ENCODE measurements at places on chromosomes 2 and 18. TPM values are rescaled to one million over a fixed set of nuclear protein-coding genes. Genes with fewer than 3 reads are reported as not detected.

Gene SCN7A
- not detected for total RNA-seq

Gene CDH7
- not detected for total RNA-seq

Gene CIB4
- total RNA-seq, result not detected

Gene STPG4
- 1.0 TPM for total RNA-seq

Gene COLEC12
- total RNA-seq, result 0.05 TPM

Gene IL36G
- not detected for total RNA-seq

Gene INO80C
- 31.6 TPM for total RNA-seq

Gene GPD2
- 17.8 TPM for total RNA-seq

DNA sequence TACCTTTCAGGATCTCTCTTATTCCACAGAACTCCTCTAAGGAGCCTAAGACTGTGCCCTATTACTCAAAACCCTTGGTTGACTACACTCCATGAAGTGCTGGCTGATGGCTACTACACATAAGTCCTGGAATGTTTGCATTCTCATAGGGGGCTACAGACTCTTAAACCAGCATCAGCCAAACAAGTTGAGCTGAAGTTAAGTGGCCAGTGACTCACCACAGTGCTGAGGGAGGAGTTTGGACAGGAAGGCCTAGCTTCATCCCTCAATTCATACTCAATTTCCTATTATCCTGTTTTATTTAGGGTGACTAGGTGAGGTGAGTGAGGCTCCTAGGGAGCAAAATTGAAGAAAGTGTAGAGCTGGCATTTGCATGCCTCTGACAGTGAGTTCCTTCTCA lies 246.7 kb downstream of the SMAD2 start:
- no peak for DNase-seq
- no peak overlapping the region for H3K27ac ChIP-seq
- H3K4me1 ChIP-seq, result peaks cover 53% of the 10 kb centered on the region
- no peak overlapping the region for H3K4me3 ChIP-seq

- H3K27ac ChIP-seq, result no peak overlapping the region
- DNase-seq, result no peak
- no peak overlapping the region for H3K4me3 ChIP-seq
- no peaks in the 10 kb centered on the region for H3K4me1 ChIP-seq
Measured at GRCh38 chr2:112168422-112169124, 30.4 kb downstream of the FBLN7 start.

- H3K36me3 ChIP-seq, result no peaks in the 10 kb centered on the region
- DNase-seq, result no peak
- H3K27ac ChIP-seq, result no peak overlapping the region
- no peaks in the 10 kb centered on the region for H3K4me1 ChIP-seq
- no peak overlapping the region for H3K4me3 ChIP-seq
Measured at GRCh38 chr2:147559070-147559725, 285.6 kb upstream of the ACVR2A start.

DNA sequence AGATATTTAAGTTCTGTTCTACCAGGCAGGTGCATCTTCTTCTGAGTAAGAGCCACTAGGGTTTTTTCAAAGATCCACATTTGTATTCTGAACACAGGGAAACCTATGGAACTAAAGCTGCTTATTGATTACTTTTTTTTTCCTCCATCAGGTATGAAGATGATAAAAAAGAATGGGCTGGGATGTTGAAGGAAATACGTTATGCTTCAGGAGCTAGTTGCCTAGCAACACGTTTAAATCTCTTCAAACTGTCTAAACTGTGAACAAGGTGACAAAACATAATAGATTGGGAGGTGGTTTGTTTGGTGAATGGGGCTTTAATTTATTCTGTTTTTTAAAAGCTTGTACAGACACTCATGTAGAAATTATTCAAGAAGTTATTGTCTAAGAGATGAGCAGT lies 15.9 kb downstream of the KLHL41 start:
- H3K27ac ChIP-seq, result no peak overlapping the region
- no peaks in the 10 kb centered on the region for H3K4me1 ChIP-seq
- DNase-seq, result no peak

DNA sequence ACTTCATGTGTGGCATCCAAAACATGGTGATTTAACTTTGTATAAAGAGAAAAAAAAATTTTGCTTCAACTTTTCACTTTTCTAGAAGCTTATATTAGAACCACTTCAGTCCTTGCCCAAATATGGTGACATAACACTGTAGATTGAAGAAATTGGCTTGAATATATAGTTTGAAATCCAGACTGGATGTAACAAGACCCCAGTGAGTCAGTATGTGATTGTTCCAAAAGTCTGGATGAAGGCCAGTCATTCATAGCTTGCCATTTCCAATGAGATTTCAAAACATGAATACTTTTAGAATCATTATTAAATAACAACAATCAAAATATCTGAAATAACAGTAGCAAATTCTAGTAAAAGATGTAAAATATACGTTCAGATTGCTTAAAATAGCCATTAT lies 104.8 kb upstream of the FN1 start:
- no peak for DNase-seq
- peaks cover 2% of the 10 kb centered on the region for H3K27me3 ChIP-seq
- H3K36me3 ChIP-seq, result no peaks in the 10 kb centered on the region
- no peak overlapping the region for H3K27ac ChIP-seq
- no peak overlapping the region for H3K4me3 ChIP-seq

DNA sequence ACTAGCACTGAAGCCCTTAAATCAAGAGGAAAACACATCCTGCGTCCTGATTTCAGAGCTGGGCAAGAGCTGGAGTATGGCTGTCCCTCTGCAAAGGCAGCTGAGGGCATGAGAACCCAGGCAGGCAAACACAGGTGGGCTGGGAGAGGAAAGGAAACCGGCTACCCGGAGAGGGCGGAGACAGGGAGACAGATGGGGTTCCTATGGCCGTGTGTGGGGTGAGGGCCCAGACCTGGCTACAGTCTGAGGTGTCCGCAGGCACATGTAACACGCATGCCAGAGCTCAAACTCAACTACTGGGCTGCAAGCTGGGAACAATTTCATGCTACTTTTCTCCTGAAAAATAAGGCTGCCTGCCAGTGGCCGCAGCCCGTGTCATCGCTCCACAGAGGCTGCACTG lies 2.7 kb downstream of the COPS9 start:
- H3K4me1 ChIP-seq, result peaks cover 27% of the 10 kb centered on the region
- no peak overlapping the region for H3K4me3 ChIP-seq
- H3K27me3 ChIP-seq, result no peaks in the 10 kb centered on the region
- no peak overlapping the region for H3K27ac ChIP-seq
- H3K36me3 ChIP-seq, result peaks cover 55% of the 10 kb centered on the region

DNA sequence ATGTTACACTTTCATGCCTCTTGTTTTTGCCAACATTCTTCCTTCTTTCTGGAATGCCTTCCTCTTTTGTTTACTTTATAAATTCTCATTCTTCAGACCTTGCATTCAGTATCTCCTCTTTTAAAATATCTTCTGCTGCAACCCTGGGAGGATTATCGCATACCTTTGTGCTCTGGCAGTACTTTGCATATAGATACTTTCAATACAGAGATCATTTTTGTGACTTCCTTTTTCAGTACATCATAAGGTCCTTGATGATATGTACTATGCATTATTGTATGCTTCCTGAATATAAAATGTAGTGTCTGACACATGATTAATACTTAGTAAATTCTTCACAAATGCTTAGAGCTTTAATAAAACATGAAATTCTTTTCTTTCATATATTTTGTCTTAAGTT lies 538.7 kb downstream of the TRIB2 start:
- H3K27ac ChIP-seq, result no peak overlapping the region
- H3K4me3 ChIP-seq, result no peak overlapping the region
- no peaks in the 10 kb centered on the region for H3K36me3 ChIP-seq
- no peak for DNase-seq
- H3K4me1 ChIP-seq, result no peaks in the 10 kb centered on the region

GRCh38 chr2:197713271-197713670 lies 8.1 kb downstream of the MARS2 start:
- no peak for DNase-seq
- peaks cover 21% of the 10 kb centered on the region for H3K4me1 ChIP-seq
- H3K4me3 ChIP-seq, result no peak overlapping the region
- no peak overlapping the region for H3K27ac ChIP-seq
- H3K27me3 ChIP-seq, result no peaks in the 10 kb centered on the region

- H3K36me3 ChIP-seq, result no peaks in the 10 kb centered on the region
- H3K27me3 ChIP-seq, result peaks cover 3% of the 10 kb centered on the region
- no peak for DNase-seq
- H3K27ac ChIP-seq, result no peak overlapping the region
Measured at GRCh38 chr2:54396107-54396506, 60.0 kb upstream of the SPTBN1 start.

DNA sequence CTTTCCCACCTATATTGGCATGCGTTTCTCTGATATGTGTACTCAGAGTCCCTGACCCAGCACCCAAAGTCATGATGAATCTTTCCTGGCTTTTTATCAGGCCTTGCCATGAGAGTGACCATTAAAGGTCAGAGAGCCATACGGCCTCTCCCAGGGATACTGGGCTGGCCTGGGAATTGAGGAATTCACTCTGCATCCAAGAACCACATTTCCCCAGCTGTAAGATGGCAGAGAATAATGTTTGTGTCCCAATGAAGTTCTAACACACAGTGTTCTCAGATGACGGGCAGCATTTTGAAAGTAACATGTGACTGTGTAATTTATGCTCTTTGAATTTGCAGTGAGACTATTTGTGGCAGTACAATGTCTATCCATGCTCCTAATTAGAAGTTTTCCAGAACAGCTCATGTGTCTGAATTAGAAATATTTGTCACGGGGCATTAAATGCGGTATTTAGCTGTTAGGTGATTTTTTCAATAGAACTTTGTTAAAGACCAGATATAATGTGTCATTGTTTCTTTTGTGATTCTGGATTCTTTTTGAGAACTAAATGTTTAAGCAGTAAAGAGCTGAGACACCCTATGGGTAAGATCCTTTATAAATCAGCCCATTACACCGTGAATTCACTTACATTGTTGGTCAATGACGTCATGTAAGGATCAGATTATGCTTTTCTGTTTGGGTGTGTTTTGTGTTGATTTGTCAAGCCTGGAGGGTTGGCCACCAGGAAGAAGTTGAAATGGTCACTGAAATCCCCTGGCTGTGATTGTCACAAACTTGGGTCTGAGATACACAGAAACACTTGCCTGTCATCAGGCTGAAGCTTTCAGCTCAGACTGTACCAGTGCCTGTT lies 7.3 kb upstream of the SLC3A1 start:
- no peak overlapping the region for H3K4me3 ChIP-seq
- H3K4me1 ChIP-seq, result no peaks in the 10 kb centered on the region
- H3K27me3 ChIP-seq, result no peaks in the 10 kb centered on the region
- H3K36me3 ChIP-seq, result no peaks in the 10 kb centered on the region
- H3K27ac ChIP-seq, result no peak overlapping the region

DNA sequence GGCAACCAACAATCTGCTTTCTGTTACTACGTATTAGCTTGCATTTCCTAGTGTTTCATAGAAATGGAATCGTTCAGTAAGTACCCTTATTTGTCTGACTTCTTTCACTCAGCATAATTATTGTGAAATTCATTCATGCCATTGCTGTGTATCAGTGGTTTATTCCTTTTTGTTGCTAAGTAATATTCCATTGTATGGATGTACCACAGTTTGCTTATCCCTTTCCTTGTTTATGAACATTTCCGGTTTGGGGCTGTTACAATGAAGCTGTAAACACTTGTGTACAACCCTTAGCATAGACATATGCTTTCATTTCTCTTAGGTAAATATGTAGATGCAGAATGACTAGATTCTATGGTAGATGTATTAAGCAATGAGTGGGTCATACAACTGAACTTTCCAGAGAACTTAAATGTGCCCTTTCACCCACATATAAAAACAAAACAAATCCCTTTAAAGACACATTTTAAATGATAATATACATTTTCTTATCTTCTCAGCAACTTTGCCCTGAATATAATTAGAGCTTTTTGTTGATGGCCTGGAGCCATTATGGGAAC lies 21.9 kb downstream of the FER1L5 start:
- H3K27ac ChIP-seq, result no peak overlapping the region
- H3K4me1 ChIP-seq, result no peaks in the 10 kb centered on the region
- no peak for DNase-seq
- peaks cover 2% of the 10 kb centered on the region for H3K27me3 ChIP-seq
- H3K4me3 ChIP-seq, result no peak overlapping the region
- no peaks in the 10 kb centered on the region for H3K36me3 ChIP-seq

DNA sequence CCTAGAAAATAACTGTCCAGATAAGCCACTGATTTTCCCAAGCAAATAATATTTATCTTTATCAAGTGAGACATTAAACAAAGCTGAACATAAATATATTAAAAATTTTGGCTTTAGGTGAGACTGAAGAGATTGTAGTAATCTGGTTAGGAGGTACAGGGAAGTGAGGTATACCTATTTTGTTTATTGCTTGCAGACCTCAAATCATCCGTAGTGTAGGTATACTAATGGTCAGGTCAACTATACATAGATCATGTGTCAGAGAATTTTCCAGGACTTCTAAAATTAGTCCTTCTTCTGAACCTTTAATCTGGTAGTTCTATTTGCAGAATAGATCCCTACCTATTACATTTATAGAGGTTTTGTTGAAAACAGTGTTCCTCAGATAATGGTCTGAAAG lies 41.5 kb downstream of the SP140 start:
- peak overlapping the region; percentile 52 for H3K4me3 ChIP-seq

GRCh38 chr2:200086911-200087310 lies 131.5 kb downstream of the MAIP1 start:
- H3K4me3 ChIP-seq, result no peak overlapping the region
- H3K27ac ChIP-seq, result no peak overlapping the region
- DNase-seq, result no peak
- no peaks in the 10 kb centered on the region for H3K4me1 ChIP-seq
- H3K27me3 ChIP-seq, result peaks cover 3% of the 10 kb centered on the region

DNA sequence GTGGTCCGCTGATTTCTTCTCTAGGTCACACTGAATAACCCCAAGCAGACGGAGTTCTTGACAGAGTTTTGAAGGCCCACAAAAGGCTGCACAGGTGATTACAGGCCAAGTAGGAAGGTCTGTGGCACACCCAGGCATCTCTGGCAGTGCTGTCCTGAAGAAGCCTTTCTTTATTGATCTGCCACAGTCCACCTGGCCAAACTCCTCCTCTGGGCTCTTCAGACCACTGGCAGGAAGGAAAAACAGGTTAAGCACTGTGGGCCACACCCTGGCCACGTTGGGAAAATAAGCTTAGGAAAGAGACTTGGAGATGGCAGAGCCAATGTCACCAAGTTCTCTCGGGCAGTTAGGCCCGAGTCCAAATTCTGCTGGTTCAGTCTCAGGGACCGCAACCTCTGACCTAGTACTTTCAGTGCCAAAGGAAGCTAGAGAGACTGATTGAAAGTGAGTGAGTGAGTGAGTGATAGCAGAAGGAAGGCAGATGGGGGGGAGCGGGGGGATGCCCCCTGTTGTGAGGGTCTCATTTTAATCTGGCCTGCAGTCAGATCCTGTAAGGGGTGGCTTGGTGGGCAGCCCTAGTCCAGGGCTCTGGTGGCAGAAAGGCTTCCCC lies 102.9 kb downstream of the TGFA start:
- peaks cover 1% of the 10 kb centered on the region for H3K27me3 ChIP-seq
- H3K4me3 ChIP-seq, result no peak overlapping the region
- no peak for DNase-seq
- no peak overlapping the region for H3K27ac ChIP-seq
- H3K4me1 ChIP-seq, result no peaks in the 10 kb centered on the region
- no peaks in the 10 kb centered on the region for H3K36me3 ChIP-seq

DNA sequence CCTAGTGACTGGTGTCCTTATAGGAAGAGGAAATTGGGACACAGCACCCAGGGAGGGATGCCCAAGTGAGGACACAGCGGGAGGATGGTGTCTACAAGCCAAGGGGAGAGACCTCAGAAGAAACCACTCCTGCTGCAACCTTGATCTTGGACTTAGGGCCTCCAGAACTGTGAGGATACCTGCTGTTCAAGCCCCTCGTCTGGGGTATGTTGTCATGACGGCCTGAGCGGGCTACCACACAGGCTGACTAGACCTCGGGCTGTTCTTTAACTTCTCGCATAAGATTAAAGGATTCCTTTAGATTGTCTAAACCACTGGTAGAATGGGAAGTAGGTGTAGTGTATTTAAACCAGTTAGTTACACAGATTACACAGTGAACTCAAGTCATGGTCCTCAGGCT lies 138.3 kb downstream of the ASB1 start:
- H3K4me1 ChIP-seq, result no peaks in the 10 kb centered on the region
- H3K27me3 ChIP-seq, result peaks cover 3% of the 10 kb centered on the region
- H3K36me3 ChIP-seq, result no peaks in the 10 kb centered on the region
- no peak for DNase-seq

Data from activated B cell treated with CpG ODN at 0.5 μM for 24 hours (primary cell).